ENCODE measurements at places on chromosomes 5 and 9. TPM values are rescaled to one million over a fixed set of nuclear protein-coding genes. Genes with fewer than 3 reads are reported as not detected.

GRCh38 chr9:120920806-120921178, 5.8 kb downstream of the TRAF1 start:
- no peak overlapping the region for H3K4me3 ChIP-seq
- H3K4me1 ChIP-seq: no peaks in the 10 kb centered on the region
- H3K27ac ChIP-seq: peak overlapping the region; percentile 75
- no peak for DNase-seq
- no peaks in the 10 kb centered on the region for H3K27me3 ChIP-seq

- no peaks in the 10 kb centered on the region for H3K36me3 ChIP-seq
- H3K27me3 ChIP-seq: no peaks in the 10 kb centered on the region
- no peak overlapping the region for H3K27ac ChIP-seq
- no peak for DNase-seq
- no peak overlapping the region for H3K4me3 ChIP-seq
These were observed 51.4 kb upstream of the BNC2 start for GRCh38 chr9:16921855-16922254.

GRCh38 chr9:14207352-14207995, 106.5 kb downstream of the NFIB start:
- no peak overlapping the region for H3K27ac ChIP-seq
- H3K36me3 ChIP-seq: no peaks in the 10 kb centered on the region
- DNase-seq: no peak
- H3K4me3 ChIP-seq: no peak overlapping the region
- H3K4me1 ChIP-seq: no peaks in the 10 kb centered on the region
- no peaks in the 10 kb centered on the region for H3K27me3 ChIP-seq

- H3K4me3 ChIP-seq: no peak overlapping the region
- DNase-seq: no peak
- H3K36me3 ChIP-seq: no peaks in the 10 kb centered on the region
- H3K27me3 ChIP-seq: no peaks in the 10 kb centered on the region
- no peaks in the 10 kb centered on the region for H3K4me1 ChIP-seq
These were observed 169.5 kb downstream of the RGS3 start for GRCh38 chr9:113632776-113633590.

GRCh38 chr9:21779397-21779796, 23.0 kb upstream of the MTAP start:
- no peak overlapping the region for H3K27ac ChIP-seq
- H3K4me1 ChIP-seq: no peaks in the 10 kb centered on the region
- H3K36me3 ChIP-seq: no peaks in the 10 kb centered on the region
- no peak for DNase-seq
- H3K27me3 ChIP-seq: no peaks in the 10 kb centered on the region

GRCh38 chr5:146291421-146292074, 47.1 kb upstream of the POU4F3 start:
- H3K27ac ChIP-seq: no peak overlapping the region
- no peak for DNase-seq
- no peaks in the 10 kb centered on the region for H3K36me3 ChIP-seq
- H3K27me3 ChIP-seq: no peaks in the 10 kb centered on the region

- peak overlapping the region; percentile 70 for H3K27ac ChIP-seq
- no peak for DNase-seq
- H3K4me3 ChIP-seq: no peak overlapping the region
- H3K36me3 ChIP-seq: no peaks in the 10 kb centered on the region
- no peaks in the 10 kb centered on the region for H3K4me1 ChIP-seq
- H3K27me3 ChIP-seq: no peaks in the 10 kb centered on the region
These were observed 113.8 kb downstream of the RPS23 start for GRCh38 chr5:82164176-82164976.

DNA sequence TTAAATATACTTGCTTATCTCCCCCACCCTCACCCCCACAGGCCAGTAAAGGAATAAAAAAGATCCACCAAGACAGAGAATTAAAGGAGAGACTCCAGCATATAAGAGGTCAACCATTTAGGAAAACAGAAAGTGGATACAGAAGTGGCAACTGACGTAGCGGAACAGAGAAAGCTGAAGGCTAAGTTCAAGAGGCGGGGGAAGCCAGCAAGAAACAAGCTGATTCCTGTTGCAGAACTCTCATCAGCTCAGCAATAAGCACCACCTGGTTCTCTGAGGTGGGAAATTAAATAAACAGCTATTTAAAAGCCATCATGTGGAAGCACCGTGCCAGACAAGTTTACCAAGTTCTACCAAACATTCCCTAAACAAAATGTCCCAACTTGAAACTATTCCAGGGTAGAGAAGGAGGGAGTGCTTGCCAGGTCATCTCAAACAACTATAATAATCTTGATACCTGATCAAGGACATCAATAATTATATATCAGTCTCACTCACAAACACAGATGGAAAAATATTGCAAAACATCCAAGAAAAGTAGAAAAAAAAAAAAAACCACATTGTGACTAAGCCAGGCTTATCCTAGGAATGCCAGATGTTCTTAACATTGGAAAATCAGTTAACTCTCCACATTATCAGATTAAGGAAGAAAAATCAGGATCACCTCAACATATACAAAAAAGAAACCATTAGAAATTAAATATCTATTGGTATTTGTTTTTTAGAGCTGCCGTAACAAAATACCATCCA, 7.3 kb upstream of the ARL15 start:
- no peak overlapping the region for H3K27ac ChIP-seq
- no peaks in the 10 kb centered on the region for H3K36me3 ChIP-seq
- no peaks in the 10 kb centered on the region for H3K4me1 ChIP-seq
- H3K4me3 ChIP-seq: no peak overlapping the region

- H3K36me3 ChIP-seq: no peaks in the 10 kb centered on the region
- H3K27ac ChIP-seq: no peak overlapping the region
- no peaks in the 10 kb centered on the region for H3K27me3 ChIP-seq
- H3K4me3 ChIP-seq: no peak overlapping the region
These were observed 5.0 kb downstream of the DIRAS2 start for GRCh38 chr9:90637626-90638025.

- H3K27ac ChIP-seq: no peak overlapping the region
- no peak for DNase-seq
- no peaks in the 10 kb centered on the region for H3K27me3 ChIP-seq
- H3K4me1 ChIP-seq: no peaks in the 10 kb centered on the region
These were observed 105.5 kb upstream of the TNC start for GRCh38 chr9:115223471-115223870.

DNA sequence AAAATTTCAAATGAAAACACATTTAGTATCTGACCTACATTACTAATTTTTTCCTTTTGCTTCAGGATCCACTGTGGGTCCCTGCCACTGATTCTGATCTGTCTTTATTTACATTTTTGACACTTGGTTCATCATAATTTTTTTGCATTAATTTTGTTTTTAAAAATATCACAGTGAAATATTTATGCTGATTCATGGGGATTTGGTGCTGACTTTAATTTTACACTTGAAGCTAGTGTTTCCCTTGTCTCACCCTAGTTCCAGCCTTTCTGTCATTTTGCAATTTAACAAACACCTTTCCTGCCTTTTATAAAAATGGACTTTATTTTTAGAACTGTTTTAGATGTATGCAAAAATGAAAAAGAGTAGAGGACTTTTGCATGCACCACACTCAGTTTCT, 111.9 kb upstream of the MARCHF11 start:
- no peak for DNase-seq
- no peak overlapping the region for H3K27ac ChIP-seq
- H3K4me1 ChIP-seq: no peaks in the 10 kb centered on the region
- no peak overlapping the region for H3K4me3 ChIP-seq
- H3K36me3 ChIP-seq: no peaks in the 10 kb centered on the region

DNA sequence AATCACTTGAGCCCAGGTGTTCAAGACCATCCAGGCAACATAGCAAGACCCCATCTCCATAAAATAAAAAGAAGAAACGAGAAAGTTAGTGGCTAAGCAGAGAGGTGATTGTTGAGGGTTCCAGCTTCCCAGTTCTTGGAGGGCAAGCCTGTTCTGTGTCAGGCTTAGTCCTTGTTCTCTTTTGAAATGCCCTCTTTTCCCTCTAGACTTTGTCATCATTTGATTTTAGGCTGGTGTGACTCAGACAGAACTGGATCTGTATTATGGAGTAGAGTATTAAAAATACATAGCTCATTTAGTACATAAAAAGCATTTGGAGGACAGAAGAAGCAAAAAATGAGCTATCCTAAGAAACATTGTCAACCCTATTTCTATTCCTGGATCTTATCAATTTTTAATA, 159.4 kb downstream of the CD180 start:
- DNase-seq: no peak
- H3K4me1 ChIP-seq: no peaks in the 10 kb centered on the region
- H3K27ac ChIP-seq: no peak overlapping the region
- H3K27me3 ChIP-seq: no peaks in the 10 kb centered on the region

GRCh38 chr5:63554191-63554590, 408.1 kb downstream of the HTR1A start:
- no peak overlapping the region for H3K27ac ChIP-seq
- no peaks in the 10 kb centered on the region for H3K4me1 ChIP-seq
- H3K4me3 ChIP-seq: no peak overlapping the region
- no peaks in the 10 kb centered on the region for H3K36me3 ChIP-seq
- no peaks in the 10 kb centered on the region for H3K27me3 ChIP-seq
- no peak for DNase-seq

GRCh38 chr9:136543830-136544547, 1.9 kb downstream of the NOTCH1 start:
- H3K27ac ChIP-seq: peak overlapping the region; percentile 99
- DNase-seq: peak; percentile 70
- peaks cover 10% of the 10 kb centered on the region for H3K4me1 ChIP-seq
- no peaks in the 10 kb centered on the region for H3K27me3 ChIP-seq
- no peaks in the 10 kb centered on the region for H3K36me3 ChIP-seq
- peak overlapping the region; percentile 80 for H3K4me3 ChIP-seq

DNA sequence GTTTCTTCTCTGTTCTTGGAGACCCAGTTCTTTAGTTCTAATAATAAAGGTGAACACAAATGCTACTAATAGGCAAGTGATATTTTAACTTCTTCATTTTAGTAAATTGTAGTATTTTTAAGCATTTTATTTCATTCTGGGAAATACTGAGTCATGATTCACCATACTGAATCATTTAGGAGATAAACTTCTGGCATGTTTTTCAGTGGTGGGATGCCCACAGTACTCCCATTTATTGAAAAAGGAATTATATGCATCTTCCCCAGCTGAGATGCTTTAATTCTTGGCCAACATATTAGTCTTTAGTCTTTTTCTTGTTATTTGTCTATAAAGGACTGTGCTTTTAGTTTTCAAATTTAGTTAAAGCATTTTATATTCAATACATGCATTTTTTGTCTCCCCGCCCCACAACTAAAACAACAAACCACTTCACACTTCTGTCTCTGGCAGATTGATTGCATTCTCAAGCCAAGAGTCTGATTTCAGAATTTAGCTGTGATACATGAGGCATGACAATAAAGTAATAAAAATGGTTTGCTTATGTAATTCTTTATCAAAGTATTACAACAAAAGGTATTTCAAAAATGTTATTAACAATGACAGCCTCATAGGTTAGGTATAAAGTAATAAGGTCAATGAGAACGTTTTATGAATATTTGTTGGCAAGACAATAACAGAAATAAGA, 125.2 kb upstream of the CDH18 start:
- no peaks in the 10 kb centered on the region for H3K27me3 ChIP-seq
- H3K36me3 ChIP-seq: no peaks in the 10 kb centered on the region
- H3K4me3 ChIP-seq: no peak overlapping the region

DNA sequence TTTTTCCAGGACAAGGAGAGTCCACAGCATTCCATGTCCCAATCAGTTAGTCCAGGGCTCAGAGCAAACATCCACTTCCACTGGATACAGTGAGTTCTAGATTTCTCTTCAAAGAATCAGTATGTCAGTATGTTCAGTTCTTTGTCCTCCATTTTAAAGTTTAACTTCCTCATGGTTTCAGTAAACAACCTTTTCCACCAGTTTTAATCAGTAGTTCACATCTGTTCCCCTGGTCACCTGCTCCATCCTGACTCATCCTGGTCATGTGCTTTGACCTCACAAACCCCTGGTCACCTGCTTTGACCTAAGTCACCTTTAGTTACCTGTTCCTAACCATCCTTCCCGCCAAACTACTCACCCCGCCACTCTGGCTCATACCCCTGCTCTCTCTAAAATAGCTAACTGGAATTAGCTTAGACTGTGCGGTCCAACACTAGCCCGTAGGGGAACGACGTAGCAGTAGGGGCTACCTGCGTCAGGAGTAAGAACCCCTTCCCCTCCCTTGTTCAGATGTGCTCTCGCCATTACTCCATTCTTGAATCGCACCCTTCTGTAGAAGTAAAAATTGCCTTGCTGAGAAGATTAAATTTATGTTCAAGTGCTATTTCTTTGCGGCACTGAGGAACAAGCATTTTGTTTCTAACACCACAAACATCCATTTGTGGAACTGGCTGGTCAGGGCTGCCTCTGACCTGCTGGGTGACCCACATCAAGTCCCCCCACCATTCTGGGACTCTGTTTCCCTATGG, 5.5 kb downstream of the ENG start:
- H3K27ac ChIP-seq: peak overlapping the region; percentile 43
- no peak for DNase-seq
- no peak overlapping the region for H3K4me3 ChIP-seq
- peaks cover 17% of the 10 kb centered on the region for H3K4me1 ChIP-seq
- H3K27me3 ChIP-seq: no peaks in the 10 kb centered on the region

DNA sequence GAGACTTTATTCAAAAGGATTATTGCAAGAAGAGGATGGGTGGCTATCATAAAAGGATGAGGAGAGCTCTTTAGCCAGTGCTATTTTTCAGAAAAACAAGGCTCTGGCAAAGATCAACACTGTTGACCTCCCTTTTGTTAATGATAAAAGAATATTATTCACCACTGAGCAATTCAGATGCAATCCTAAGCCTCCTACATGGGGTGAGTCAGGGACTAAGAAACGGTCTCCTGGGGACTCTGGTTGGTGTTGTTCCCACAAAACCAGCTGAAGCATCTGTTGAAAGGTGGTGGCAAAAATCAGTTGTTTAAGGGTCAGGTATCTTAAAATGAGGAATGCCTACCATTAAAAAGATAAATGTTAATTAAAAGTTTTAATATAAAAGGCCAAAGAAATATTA, 7.7 kb upstream of the GCNT1 start:
- no peaks in the 10 kb centered on the region for H3K27me3 ChIP-seq
- no peak overlapping the region for H3K4me3 ChIP-seq
- no peak overlapping the region for H3K27ac ChIP-seq
- no peak for DNase-seq
- no peaks in the 10 kb centered on the region for H3K4me1 ChIP-seq

DNA sequence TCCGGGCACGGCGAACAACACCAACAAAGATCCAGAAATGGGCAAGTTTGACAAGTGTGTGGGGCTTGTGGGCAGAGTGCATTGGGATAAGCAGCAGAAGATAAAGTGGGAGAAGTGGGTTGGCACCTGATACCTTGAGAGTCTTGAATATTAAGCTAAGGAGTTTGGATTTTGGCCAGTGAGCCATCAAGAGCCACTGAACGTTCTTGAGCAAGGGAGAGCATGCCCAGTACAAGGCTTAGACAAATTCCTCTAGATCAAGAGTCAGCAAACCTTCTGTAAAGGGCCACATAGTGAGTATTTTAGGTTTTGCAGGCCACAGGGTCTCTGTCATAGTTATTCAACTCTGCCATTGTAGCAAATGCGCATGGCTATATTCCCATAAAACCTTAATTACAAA, 26.6 kb upstream of the TRMT10B start:
- H3K27me3 ChIP-seq: no peaks in the 10 kb centered on the region
- DNase-seq: no peak
- no peak overlapping the region for H3K4me3 ChIP-seq
- H3K27ac ChIP-seq: no peak overlapping the region
- H3K36me3 ChIP-seq: no peaks in the 10 kb centered on the region

- no peak overlapping the region for H3K4me3 ChIP-seq
- H3K27me3 ChIP-seq: no peaks in the 10 kb centered on the region
These were observed 445.4 kb upstream of the ITGA1 start for GRCh38 chr5:52342361-52342760.

Gene SLF1
- 8.5 TPM for total RNA-seq

Gene FGD3
- total RNA-seq: 10.2 TPM

Gene DPH7
- 45.1 TPM for total RNA-seq

Gene ANKRD33B
- 3.8 TPM for total RNA-seq

Gene WNK2
- not detected for total RNA-seq

Gene PCDHAC2
- 2.1 TPM for total RNA-seq

Measured in breast epithelium (tissue), 4 donors.